ENCODE measurements at places on chromosomes 16 and 17.

DNA sequence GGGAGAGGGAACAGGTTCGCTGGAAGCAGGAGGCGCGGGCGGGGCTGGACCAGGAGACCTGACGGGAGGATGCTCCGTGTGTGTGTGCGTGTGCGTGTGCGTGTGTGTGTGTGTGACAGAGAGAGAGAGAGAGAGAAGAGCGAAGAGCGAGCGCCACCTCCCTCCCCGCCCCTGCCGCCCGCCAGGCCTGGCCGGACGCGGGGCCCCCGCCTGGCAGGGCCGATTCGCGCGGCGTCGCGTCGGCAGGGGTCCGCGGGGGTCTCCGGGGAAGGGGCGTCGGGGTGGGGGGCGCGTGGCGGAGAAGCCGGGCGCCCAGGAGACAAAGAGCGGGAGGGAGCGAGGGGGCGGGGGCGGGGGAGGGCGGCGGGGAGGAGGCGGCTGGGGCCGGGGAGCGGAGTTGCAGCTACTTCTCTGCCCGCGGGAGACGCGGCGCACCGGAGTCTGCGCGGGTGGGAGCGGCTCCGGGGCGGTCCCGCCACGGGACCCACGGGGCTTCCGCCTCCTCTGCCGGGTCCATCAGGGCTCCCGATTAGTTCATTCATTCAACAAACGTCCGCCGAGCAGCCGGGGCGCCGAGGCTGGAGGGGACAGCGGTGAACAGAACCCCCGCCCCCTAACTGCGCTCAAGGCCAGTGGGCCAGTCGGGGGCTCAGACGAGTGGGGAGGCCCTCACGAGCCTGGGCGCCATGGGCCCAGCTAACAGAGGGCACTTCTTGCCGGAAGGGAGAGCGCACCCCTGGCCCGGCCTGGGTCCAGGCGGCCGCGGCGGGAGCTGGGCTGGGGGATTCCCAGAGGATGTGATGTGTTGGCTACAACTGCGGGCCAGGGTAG, at the start of gene SAMD14:
Gene SAMD14 (minus strand): TSS at position 433 of the 831 bp plus-strand sequence. CDS start 5,201 bp downstream, outside the sequence.
- no peak for DNase-seq

DNA sequence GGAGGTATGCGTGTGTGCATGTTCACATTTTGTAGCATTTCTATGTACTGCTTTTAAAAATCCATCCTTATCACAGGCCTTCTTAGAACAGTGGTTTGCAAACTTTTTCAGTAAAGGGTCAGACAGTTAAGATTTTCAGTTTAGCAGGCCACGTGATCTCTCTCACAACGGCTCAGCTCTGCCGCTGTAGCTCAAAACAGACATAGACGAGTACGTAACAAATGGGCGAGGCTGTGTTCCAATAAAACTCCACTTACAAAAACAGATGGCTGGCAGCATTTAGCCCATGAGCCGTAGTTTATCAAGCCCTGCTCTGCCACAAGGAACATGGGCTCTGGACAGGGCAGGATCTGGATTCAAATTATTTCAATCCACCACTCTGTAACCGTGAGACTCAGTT, 141.8 kb downstream of the XYLT1 start:
- no peak for DNase-seq

- no peak for DNase-seq
Measured at GRCh38 chr17:5677620-5678019, 93.3 kb upstream of the NLRP1 start.

- DNase-seq = no peak
Measured at GRCh38 chr17:64345689-64346376, 44.8 kb downstream of the PECAM1 start.

DNA sequence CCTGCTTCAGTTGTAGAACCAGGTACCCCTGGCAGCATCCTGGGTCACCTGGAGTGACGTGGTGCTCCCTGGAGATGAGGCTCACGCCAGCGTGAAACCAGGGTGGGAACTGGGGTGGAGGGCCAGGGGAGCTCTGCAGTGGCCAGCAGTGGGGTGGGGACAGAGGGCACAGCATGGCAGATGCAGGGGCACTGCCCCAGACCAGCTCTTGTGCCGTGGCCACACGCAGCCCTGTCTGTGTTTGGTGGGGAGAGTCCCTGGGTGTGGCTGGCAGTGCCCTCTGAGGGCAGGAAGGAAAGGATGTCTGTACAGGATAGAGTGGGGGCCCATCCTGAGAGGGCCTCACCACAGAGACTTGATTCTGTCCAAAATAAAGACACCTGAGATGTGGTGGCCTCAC, 24.5 kb downstream of the ZNF750 start:
- no peak for DNase-seq

DNA sequence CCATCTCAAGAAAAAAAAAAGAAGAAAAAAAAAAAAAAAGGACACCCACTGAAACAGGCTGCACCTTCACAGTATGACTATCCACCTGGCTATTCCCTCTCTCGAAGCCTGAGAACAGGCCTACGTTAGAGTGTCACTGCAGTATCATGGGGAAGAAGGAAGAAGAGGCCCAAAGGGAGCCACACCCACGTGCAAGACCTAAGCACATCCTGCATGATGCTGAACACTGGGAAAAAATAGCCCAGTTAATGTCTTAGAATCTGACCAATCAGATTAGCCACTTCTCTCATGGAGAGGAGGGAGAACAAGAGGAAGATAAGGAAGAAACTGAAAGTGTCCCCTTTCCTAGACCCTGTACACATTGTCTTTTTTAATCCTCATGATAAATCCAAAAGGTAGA, 19.5 kb upstream of the MED13 start:
- no peak for DNase-seq

DNA sequence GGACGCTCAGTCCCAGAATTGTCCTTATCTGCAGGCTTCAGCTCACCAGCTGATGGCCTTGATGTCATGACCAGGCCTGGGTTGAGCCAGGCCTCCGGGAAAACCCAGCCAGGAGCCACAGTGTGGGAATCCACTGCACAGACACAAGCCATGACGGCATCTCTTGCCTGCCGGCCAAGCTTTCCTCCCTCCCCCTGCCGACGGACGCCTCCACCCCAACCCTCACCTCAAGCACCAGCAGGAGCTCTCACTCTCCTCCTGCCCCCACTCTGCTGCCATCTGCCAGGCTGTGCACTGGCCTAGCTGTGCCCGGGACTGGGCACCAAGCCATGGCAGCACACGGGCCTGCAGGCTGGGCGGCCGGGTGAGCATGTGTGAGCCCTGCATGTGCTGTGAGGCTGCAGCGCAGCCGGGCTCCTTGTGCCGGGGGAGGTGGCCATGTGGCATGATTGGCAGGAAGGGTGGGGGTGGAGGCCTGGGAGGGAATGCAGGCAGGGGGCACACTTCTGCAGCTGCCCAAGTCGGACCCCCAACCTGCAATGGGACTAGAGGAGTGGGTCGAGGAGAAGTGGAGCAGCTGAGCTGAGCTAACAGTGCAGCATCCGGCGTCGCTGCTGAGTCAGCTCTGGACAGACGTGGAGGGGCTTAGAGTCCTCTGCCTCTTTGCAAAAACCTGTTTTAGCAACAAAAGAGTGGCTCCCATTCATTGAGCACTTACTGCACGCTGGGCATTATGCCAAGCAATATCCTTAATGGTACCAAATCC, 268.5 kb downstream of the CBLN1 start:
- no peak for DNase-seq

DNA sequence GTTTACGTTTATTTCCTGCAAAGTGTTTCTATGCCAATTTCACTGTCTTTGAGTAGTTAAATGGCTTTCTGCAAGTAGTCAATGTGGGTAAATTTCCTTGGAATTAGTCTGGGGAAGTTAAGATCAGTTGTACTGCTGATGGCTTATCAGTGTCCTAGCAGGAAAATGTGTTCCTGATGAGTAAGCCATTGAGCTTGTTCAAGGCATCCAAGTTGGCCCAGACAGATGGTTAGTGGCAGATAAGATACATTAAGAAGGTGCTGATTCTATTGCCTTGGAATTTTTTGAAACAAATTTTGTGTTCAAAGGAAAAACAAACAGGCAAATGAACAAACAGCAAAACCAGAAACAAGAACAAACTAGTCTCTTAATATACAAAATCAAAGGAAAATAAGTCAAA, 258.4 kb downstream of the MAP2K6 start:
- DNase-seq = no peak

DNA sequence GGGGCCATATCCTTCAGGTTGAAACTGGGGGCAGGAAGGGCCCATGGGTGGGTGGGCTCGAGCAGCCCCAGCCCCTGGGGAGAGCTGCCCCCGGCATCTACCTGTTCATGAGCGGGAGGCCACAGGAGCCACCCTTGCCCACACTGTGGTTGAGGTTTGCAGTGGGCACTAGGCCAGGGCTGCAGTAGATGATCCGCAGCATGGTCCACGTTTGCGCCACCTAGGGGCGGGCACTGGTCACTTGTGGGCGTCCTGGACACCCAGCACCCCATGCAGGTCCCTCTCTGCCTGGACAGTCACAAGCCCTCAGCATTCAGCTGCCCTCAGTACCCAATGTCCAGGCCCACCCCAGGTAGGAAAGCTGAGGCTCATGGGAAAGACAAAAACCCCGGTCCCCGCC, 1.8 kb upstream of the JMJD8 start:
- DNase-seq = no peak

GRCh38 chr16:87410968-87411367, 18.8 kb downstream of the MAP1LC3B start:
- DNase-seq = no peak

DNA sequence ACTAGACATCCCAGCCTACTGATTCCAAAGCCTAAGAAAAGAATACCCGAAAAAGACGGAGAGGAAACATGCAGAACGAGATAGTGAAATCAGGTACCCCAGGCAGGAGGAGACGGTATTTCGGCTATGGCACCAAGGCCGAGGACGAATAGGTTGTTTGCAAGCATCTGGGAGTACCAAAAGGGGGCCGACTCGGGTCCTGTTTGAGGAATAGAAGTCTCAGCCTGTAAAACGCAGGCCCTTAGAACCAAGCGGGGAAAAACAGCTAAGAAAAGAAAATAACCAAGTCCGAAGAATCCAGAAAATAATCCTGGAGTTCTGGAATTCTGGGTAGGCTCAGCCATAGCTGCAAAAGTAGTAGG, 537 bp downstream of the SLC35B1 start:
- DNase-seq = no peak
